Activated naive CD4-positive, alpha-beta T cell (primary cell): ENCODE measurements at places on chromosomes 1 and 21.

DNA sequence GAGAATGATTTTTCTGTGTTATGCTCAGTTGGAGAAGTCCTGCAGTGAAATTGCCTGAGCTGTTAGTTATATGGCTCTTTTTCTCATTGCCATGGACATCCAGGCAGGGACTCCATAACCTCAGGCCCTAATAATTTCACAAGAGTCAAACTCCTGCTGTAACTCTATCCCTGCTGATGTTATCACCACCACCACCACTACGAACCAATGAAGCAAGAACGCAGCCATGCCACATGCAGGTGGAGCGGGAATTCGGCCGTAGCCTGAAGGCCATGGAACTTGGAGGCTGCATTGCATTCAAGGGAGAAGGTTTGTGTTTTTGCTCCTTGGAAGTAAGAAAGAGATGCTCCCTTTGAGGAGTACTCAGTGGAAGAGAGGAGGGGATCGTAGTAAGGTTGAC, 16.8 kb upstream of the DLGAP3 start:
- DNase-seq, result no peak

DNA sequence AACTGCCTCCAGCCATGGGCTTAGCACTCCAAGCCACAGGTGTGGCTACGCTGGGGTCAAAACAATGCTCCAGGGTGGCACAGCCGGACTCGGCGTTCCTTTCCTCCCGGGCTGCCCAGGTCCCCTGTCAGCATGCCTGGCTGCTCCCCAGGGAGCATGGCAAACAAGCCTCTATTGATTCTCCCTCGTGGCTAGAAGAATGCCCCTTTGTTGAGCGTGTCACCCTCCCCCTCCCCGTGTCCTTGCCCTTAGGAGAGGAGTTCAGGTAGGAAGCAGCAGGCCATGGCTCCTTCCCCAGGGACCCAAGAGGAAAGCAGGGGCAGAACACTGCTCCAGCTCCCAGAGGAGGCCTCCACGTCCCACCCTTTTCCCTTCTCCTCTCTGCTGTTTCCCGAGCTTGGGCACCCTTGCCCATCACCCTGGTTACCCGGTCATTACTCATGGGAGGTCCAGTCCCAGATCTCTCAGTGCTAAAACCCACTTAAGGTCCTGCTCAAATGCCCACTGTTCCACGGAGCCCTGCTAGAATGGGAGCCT, 57.4 kb upstream of the CITED4 start:
- no peak for DNase-seq

GRCh38 chr1:31736675-31737074, 27.5 kb downstream of the ADGRB2 start:
- no peak for DNase-seq

DNA sequence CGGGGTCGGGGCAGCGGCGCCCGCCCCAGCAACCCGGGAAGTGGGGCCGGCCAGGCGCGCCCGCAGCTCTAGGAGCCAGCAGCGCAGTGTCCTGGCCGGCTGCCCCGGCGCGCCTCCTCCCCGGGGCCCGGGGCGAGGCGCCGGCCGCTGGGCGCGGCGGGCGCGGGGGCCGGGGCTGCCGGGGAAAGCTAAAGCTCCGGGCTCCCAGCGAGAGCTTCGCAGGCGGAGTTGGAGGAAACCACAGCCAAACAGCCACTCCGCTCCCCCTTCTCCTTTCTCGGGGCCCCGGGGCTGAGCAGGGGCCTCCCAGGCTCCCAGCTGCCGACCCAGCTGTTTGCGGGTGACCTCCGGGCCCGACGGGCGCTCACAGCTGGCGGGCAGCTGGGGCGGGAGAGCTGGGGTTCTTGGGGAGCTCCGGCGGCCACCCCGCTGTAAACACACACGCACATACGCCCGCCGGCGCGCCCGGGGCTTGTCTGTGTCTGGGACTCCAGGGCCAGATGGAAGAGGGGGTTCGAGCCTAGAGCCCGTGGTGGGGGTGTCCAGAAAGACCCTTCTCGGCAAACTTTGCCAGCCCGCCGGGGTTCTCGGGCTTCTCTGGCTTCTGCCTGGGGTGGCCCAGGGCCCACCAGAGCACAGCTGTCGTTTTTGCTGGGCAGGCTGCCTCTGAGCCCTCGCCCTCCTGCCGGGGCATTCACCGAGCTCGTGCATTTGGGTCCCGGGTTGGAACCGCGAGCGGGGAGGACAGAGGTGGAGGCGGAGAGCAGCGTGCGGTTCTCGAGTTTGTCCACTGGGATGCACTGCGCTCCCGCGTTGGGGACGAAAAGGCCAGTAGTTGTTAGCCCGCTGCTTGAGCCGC, 1.5 kb downstream of the AJAP1 start:
- no peak for DNase-seq

- DNase-seq, result no peak
These were observed 96.7 kb upstream of the GNG4 start for GRCh38 chr1:235746245-235746644.

GRCh38 chr1:154453574-154454352, 48.3 kb upstream of the TDRD10 start:
- DNase-seq, result no peak

- DNase-seq, result no peak
These were observed 704 bp downstream of the CAPZA1 start for GRCh38 chr1:112620377-112620695.

- no peak for DNase-seq
These were observed 10.5 kb upstream of the TNFRSF25 start for GRCh38 chr1:6476483-6476882.

- no peak for DNase-seq
These were observed 54.3 kb upstream of the GOLT1A start for GRCh38 chr1:204268101-204268500.

DNA sequence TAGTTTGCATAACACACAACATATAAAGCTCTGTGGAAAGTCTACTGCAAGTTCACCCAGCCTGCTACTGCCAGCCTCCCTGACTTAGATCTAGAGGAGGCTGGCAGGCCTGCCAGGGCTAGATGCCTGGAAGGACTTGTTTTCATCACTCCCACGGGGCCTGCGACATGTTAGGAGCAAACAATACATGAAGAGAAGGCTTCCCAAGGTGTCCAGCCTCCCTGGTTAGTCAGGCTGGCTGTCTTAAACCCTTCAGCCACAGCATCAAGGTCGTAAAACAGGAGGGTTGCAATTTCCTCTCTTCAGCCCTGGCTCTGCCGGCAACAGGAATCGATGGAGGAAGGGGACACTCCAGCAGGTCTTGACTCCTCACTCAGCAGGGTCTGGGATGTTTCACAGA, 104.5 kb downstream of the NGF start:
- no peak for DNase-seq

- DNase-seq, result no peak
These were observed 34.1 kb downstream of the C8B start for GRCh38 chr1:56931686-56932085.

DNA sequence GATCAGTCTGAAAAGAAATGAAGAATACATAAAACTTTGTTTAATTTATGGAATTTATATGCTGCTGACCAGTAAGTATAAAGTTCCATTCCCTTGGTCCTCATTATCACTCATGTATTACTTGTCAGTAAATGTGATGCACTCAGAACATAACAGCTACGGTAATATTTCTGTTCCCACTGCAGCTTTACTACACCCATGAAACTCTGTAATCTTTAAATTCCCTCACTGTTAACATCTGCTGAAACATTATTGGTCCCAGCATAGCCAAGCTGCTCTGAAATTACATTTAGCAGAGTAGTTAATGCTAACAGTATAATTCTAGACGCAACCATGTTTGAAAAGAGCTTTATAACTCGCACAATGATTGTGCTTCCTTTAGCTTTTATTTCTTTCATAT, 238.4 kb downstream of the GPATCH2 start:
- DNase-seq, result no peak

GRCh38 chr1:179824265-179824664, 53.3 kb downstream of the TOR1AIP2 start:
- DNase-seq, result no peak

GRCh38 chr21:42732033-42732410, 78.6 kb downstream of the PDE9A start:
- DNase-seq, result no peak

- DNase-seq, result no peak
These were observed 31.7 kb downstream of the JAM2 start for GRCh38 chr21:25670726-25671125.

DNA sequence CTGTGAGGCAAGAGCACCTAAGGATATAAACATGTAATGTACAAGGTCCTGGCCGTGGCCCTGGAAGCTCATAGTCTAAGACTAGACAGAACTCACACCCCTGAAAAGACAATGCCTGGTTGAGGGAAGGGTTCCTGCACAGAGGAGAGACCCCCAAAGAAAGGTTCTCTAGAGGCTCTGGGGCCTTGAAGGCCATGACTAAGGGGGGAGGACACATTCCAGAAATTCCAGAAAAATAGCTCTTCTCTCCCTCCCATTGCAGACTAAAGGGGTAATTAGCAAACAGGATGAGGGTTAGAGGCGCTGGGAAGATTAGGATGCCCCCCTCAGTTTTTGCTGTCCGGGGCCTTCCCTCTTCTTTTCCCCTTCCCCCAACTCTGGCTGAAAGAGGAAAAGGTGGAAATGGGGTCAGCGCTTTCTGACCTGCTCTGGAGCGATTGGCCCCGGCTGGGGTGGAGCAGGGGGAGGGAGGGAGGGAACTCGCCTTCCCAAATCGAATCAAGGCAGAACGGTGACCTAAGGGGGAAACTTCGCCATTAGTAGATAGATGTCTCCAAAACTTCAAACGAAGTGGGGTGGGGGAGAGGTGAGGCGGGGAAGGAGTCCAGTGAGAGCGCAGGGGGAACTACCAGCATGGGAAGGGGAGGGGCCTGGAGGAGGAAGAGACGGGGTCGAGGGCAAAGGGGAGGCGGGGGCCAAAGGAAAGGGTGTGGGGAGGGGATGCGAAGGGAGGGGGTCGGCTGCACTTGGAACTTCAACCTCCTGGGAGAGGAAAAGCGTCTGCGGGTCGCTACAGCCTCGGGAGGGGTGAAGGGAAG, 11.8 kb downstream of the PAX7 start:
- no peak for DNase-seq

- DNase-seq, result no peak
These were observed 37.6 kb upstream of the HMCN1 start for GRCh38 chr1:185696422-185697150.

DNA sequence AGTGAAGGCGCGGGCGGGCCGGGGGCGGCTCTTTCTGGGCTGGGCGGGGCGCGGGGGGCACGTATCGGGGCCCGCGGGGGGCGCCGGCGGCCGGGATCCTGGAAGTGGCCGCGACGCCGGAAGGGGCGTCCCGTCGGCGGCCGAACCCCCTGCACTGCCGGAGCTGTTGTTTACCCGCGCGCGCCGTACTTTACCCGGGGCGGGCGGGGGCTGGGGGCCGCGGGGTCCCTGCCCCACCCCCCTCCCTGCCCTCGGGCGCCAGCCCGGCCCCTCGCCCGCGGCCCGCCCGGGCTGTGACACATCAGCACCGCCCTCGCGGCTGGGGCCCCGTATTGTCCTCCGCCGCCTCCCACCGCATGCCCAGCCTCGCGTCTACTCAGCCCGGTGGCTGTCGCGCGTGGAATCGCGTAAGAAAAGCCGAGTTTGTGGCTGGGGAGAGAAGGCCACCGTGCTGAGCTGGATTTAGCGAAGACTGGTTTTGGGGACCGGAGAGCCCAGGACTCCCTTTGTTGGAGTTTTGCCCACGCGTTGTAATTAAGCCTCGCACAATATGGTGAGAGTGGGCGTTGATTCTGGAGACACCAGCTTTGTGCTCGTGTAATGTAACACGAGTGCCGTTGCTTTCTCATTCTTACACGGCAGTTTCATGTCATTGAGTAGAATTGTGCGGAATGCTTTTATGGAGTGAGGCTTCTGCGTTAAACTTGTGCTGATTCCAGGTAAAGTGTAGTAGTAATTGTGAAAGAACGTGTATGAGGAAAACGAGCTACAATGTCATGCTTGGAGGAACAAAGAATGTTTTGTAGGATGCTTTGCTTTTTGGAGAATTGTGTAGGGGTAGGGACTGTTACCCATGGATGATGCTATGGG, 559 bp downstream of the BACH1 start:
- DNase-seq, result peak; percentile 63

GRCh38 chr1:175520186-175520585, 223.2 kb downstream of the TNR start:
- no peak for DNase-seq

- no peak for DNase-seq
These were observed 24.4 kb upstream of the DUSP23 start for GRCh38 chr1:159756397-159756796.

DNA sequence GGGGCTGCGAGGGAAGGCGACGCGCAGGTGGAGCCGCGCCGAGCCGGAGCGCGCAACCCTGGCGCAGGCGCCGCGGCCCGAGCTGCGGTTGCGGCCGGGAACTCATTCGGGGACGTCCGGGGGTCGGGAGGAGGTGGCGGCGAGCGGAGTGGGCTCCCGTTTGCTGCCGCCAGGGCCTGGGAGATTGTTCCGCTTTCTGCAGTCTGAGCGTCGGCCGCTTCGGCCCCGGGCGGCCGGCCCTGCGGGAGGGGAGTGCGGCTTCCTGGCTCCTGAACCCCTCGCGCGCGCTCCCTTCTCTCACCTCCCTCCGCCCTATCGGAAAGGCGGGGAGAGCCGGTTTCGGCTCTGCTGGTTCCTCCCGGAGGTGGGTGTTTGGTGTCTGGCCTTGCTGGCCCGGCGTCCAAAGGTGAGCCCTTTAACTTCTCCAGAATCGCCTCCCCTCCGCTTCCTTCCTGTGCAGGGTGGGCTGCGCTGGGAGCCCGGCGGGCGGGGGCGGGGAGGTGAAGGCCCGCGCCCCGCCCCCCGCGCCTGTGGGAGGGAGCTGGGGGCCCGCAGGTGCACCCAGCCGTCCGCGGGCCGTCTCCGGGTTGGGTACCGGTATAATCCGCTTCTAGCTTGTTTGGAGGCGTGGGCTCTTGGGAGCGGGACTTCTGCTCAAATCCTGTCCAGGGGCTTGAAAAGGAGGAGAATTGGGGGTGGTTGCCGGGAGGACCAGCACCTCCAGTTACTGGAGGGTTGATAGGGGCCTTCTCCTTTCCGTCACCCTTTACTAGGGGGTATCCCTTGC, 683 bp downstream of the LRRC8D start:
- DNase-seq, result peak; percentile 17

DNA sequence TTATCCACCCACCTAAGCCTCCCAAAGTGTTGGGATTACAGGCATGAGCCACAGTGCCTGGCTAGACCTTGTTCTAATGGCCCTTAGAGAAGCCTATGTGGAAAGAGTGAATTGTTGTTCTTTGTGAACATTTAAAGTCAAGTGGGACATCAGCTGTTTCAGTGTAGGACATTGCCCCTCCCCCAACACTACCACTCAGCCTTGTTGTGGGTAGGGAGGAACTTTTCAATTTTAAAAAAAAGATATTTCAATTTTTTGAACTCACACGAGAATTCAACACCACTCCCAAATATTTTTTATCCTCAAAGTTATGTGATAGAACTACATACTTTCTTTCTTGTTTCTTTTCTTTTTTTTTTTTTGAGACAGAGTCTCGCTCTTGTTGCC, 36.7 kb upstream of the TMEM222 start:
- no peak for DNase-seq

DNA sequence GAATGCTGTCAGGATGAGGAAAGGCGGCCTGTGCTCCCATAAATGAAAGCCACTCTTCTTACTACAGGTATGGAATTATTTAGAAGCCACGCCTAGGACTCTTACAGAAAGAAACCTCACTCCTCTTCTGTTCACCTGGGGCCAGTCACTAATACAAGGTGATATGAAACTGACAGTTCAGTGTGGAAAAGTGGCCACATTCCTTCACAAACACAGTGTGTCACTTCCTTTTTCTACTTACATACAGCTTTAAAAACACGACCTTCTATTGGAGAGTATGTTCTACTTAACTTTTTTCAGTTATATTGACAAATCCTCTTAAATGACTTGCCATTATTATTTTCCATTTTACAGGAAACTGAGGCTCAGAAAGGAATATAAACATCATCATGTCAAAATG, 163.1 kb downstream of the PCNX2 start:
- no peak for DNase-seq

GRCh38 chr1:5927506-5928370, 64.5 kb downstream of the NPHP4 start:
- DNase-seq, result no peak
